ENCODE measurements at places on chromosomes 3 and 15.

GRCh38 chr3:87370007-87370406 is 93.6 kb upstream of the POU1F1 start:
- DNase-seq = no peak

- peak; percentile 7 for DNase-seq
Observed at GRCh38 chr3:100335434-100335833, 877 bp downstream of the NIT2 start.

- no peak for DNase-seq
Observed at GRCh38 chr3:195999896-196000295, 82.0 kb downstream of the TFRC start.

DNA sequence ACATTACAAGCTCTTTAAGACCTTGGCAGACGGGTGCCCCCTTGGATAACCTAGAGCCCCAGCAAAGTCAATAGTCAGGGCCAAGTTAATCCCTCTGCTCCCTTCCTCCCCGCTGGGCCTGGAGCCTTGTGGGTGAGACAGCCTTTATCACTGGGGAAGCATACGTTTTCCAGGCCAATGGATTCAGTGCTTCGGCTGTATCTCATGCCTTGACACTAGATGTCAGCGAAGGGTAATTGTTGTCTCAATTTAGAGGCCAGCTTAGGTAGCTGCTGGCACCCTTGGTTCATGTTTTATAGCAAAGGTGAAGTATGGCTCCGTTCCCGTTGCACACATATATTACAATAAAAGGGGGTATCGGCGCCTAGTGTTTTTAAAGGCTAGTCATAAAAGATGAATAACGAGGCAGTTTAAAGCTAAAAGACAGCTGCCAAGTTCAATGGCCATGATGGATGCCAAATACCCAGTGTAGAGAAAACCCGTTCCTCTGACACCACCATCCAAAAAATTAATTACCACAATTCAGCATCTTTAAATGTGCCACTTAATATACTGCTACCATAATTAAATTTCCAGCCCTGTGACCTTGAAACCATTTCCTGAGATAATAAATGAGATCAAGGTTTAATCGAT is 52.3 kb upstream of the BNIP2 start:
- no peak for DNase-seq

GRCh38 chr3:32956750-32957570 is 5.5 kb downstream of the CCR4 start:
- no peak for DNase-seq

GRCh38 chr3:33050071-33050653 is 46.8 kb downstream of the GLB1 start:
- no peak for DNase-seq

DNA sequence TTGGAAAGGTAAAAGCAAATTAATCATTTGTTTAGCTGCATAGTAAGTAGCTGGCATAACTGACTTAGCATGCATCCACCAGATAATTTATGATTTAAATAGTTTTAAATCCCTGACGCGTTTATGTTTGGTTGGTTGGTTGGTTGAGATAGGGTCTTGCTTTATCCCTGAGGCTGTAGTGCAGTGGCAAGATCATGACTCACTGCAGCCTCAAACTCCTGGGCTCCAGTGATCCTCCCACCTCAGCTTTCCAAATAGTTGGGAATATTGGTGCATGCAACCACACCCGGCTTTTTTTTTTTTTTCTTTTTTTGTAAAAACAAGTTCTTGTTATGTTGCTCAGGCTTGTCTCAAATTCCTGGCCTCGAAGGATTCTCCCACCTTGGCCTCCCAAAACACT is 263.4 kb downstream of the MCTP2 start:
- DNase-seq = no peak

DNA sequence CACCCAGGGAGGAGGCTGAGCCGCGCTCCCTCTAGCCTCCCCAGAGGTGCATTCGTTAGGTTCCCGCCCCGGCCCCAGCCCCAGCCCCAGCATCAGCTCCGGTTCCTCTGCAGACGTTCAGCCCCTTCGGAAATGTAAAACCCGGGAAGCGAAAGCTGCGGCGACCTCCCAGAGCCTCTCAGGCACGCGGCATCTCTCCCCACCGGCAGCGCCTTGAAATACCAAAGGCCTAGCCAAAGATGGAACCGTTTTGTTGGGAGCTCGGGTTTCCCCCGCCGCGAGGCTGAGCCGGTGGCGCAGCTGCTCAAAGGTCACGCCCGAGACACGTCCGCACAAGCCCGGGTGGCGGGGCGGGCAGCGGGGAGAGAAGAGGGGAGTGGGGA is 77.8 kb upstream of the HES1 start:
- DNase-seq = peak; percentile 23

DNA sequence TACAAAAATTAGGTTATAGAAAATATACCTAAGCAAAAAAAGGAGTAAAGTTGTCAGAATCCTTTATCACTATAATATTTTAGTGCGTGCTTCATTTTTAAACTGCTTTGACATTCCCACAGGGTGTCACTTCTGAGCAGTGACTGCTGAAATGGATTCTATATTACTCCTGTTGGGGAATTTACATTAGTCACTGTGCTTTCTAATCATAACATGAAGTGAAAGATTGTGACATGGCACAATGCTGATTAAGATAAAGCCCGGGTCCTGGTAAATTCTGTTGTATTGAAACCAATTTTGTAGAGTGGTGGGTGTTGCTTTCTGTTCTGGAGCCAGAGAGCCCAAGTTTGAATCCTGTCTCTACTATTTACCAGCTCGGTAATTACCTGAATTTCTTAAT is 36.4 kb upstream of the EHHADH start:
- no peak for DNase-seq

DNA sequence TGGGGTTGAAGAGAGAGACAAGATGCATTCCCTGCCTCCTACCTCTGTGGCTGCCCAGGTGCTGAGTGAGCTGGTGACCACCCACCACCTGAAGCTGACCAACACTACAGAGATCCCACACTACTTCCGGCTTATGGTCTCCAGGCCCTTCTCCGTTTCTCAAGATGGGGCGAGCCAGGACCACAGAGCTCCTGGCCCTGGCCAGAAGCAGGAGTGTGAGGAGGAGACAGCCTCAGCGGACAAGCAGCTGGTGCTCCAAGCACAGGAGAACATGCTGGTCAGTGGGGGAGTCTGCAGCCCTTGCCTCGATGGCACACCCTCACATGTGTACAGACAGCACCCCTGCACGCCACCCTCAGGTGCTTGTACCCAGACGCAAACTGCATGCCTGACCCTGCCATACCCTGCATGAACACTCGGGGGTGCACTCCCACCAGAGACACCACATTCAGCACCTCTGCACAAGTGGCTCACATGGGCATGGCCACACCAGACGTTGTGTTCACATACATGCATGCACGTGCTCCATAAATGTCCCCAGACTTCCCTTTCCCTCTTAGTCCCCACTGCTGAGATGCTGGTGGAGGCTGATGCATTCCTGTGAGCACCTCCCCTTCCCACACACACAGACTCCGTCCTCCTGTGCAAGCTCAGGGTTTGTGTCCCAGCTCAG is 19.0 kb downstream of the ACAA1 start:
- DNase-seq = peak; percentile 76

DNA sequence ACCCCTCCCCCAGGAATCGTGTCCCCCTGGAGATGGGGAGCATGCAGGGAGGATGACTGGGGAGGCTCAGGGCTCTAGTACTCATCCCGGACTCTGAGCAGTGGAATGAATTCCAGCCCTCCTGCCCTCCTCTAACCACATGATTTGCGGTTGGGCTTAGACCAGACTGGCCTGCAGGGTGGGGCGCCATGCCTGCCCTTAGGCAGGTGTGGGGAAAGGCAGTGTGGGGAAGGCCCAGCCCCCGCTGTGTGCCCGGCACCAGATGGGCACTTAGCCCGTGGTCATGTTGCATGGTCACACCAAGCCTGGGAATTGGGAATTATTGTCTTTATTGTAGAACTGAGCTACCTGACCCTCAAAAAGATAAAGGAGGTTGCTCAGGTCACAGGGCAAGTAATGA is 283.8 kb downstream of the TLE3 start:
- no peak for DNase-seq

GRCh38 chr3:72458375-72458774 is 389.9 kb downstream of the SHQ1 start:
- no peak for DNase-seq

DNA sequence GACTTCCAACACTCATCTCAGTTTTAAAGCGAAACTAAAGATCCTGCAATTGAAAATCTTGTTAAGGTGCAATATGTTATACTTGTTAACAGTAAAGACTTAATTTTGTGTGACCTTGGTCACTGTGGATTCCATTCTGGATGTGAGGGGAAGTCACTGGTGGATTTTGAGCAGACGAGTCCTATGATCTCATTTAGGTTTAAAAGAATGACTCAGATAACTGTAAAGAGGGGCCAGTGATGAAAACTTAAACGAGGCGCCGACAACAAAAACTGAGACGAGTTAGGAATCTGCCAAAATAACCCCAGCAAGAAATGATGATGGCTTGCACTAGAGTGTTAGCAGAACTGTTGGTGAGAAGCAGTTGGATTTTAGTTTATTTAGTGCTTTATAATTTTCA is 56.5 kb downstream of the LRRC28 start:
- no peak for DNase-seq
